Urothelium cell line (cell line): ENCODE measurements at places on chromosomes 4 and X.

- no peak for DNase-seq
Observed at GRCh38 chrX:39874202-39874816, 223.4 kb downstream of the BCOR start.

- peak; percentile 10 for DNase-seq
Observed at GRCh38 chrX:16826207-16826606, 39.9 kb downstream of the TXLNG start.

GRCh38 chr4:15774020-15774420, 4.1 kb upstream of the CD38 start:
- DNase-seq, result no peak

- peak; percentile 79 for DNase-seq
Observed at GRCh38 chr4:1767770-1768366, 25.2 kb upstream of the FGFR3 start.

DNA sequence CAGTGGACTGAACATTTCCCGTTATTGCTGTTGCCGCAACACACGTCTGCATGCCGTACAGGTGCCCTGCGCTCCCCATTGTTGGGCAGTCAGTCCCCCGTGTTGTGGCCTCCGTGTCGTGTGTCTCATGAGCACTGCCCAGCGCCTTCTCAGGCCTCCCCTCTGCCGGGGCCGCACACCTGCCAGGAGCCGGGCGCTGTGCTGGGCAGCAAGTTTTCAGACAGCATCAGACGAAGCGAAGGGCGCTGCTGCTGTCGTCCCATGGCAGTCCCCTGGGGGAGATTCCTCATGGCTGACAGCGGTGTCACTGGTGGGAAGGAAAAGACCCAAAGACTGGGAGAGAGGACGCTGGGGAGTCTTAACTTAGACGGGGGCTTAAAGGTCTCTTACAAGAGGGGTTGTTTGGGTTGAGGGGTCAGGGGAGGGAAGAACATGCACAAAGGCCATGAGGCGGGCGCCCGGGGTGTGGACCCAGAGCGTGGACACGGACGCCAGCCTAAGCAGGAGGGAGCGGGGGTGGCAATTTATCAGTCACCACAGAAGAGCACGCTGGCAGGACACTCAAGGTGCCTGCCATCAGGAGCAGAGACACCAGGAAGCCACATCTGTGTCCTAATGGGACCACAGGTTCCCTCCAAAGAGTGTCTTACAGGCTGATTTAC, 47.3 kb downstream of the RGS12 start:
- DNase-seq, result no peak

GRCh38 chr4:81084634-81085033, 54.1 kb downstream of the BMP3 start:
- no peak for DNase-seq

- no peak for DNase-seq
Observed at GRCh38 chr4:48047421-48047844, 30.9 kb downstream of the NIPAL1 start.

- no peak for DNase-seq
Observed at GRCh38 chr4:156118507-156119220, 165.0 kb upstream of the CTSO start.

DNA sequence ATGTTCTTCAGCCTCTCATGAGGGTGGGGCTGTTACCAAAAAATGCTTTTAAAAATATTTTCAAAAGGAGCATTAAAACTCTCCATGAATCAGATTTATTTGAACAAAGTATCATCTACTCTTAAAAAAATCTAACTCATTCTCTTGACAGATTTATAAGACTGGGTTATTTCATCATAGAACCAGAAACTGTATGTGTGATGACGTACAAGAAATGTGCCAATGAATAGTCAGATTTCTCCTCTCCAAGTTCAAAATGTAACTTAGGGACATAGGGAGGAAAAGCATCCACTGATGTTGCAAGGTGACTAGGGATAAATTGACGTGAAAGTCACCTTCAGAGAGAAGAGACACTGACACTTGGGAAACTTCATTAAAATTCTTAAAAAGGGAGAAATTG, 89.1 kb upstream of the CLNK start:
- DNase-seq, result no peak

GRCh38 chrX:85905851-85906250, 141.5 kb downstream of the CHM start:
- DNase-seq, result no peak

DNA sequence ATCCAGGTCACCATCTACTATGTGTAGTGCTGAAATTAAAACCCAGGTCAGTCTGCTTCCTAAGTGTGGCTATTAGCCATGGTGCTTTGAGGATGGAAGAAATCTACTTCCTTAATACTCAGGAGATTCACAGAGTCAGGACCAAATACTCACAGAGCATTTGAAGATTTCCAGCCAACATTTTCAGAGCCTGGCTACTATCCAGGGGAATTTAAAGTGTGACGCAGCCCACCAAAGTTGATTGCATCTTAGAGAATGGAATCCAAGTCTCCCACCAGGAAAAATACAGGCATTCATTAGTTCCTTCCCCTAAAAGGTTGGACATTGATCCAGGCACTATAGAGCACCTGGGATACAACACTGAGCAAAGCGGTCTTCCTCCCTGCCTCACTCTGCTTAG, 83.8 kb downstream of the HS3ST1 start:
- DNase-seq, result no peak

DNA sequence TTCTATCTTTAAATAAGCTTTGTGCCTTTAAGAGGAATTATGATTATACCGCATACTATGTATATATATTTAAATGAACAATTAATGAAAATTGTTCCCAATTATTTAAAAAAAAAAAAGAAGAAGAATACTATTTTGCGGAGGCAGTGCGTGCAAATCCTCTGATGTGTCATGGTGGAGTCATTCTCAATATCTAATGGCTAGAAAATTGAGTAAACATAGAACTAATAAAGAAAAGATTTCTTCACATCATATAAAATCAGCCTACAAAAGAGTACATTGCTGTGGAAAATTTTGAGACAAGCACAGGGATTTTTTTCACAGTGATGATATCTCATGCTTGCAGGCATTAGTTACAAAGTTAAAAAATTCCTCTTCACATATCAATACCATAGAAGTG, 2.6 kb upstream of the EREG start:
- no peak for DNase-seq

GRCh38 chr4:24932515-24933225, 19.8 kb upstream of the CCDC149 start:
- DNase-seq, result no peak

GRCh38 chrX:120309873-120310705, 1.2 kb downstream of the TMEM255A start:
- peak; percentile 37 for DNase-seq

DNA sequence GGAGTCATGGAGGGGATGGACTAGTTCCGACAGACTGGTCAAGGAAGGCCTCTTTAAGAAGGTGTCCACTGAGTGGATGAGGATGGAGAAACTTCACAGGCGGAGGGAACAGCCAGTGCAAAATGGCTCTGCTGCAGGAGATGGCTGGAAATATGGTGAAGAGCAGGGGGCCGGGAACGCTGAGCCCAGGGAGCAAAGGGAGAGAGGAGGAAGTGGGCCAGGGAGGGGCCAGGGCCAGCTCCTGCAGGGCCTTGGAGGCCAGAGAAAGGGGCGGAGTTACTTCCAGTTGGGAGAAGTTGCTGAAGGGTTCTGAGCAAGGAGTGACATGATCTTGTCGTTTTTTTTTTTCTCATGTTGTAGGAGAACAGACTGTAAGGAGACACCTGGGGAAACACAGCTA, 94.5 kb downstream of the WFS1 start:
- no peak for DNase-seq

GRCh38 chr4:57342411-57342810, 232.2 kb upstream of the IGFBP7 start:
- DNase-seq, result peak; percentile 15

DNA sequence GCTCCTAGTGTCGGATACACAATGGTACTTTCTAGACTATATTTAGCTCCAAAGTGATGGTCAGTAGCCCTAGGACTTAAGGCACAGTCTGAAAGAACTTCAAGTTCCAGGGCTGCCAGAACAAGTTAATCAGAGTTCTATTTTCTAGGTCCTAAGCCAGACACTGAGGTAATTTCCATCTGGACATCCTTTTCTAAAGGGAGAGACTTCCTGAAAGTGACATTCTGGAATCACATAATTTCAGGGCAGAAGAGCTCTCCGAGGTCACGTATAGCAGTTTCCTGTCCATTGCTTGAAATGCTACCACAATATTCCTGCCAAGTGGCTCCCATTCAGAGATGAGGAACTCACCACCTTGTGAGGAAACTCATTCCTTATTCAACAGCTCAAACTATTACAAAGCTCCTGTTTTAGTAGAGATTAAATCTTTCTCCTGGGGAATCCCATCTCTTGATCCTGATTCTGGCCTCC, 117.9 kb downstream of the COL25A1 start:
- DNase-seq, result no peak

- no peak for DNase-seq
Observed at GRCh38 chrX:7024850-7025249, 122.7 kb upstream of the STS start.

DNA sequence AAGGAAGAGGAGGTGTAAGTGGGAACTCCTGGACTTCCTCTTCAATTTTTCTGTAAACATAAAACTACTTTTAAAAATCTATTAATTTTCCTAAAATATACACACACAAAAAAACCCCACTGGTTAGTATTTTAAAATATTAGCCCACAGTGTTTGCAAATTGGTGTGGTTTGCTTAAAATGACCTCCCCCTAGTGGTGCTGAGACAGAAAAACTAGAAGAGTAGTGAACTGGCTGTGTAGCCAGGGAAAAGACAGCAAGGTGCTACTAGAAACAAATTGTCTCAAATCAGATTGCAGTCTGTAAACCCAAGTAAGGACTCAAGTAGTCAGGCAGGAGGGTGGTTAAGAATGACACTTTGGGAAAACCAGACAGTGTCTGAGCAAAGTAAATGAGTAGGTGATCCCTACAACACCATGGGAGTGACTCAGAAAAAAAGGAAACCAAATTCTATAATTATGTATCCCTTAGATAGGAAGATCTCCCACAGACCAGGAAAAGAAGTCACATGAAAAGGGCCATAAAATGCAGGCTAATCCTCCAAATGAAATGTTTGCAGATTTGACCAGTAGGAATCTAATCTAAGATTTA, 26.0 kb downstream of the AMTN start:
- DNase-seq, result peak; percentile 27

DNA sequence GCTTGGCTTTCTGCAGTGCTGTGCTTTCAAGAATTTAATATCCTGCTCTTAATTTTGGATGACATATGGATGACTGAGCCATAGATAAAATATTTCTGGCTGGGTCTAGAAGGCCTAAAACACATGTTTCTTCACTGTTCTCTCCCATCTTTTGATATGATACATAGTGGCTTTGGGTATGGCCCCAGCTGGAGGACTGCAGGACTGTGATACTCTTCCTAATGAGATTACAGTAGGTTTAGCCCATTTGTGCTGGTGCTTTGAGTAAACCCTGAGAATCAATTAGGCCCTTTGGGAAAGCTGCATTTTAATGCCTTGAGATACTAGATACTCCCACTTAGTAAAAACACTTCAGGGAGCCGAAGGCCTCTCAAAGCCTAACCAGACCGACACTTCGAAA, 38.0 kb downstream of the KIT start:
- no peak for DNase-seq

- DNase-seq, result no peak
Observed at GRCh38 chr4:48187813-48188212, 53.8 kb upstream of the TXK start.

DNA sequence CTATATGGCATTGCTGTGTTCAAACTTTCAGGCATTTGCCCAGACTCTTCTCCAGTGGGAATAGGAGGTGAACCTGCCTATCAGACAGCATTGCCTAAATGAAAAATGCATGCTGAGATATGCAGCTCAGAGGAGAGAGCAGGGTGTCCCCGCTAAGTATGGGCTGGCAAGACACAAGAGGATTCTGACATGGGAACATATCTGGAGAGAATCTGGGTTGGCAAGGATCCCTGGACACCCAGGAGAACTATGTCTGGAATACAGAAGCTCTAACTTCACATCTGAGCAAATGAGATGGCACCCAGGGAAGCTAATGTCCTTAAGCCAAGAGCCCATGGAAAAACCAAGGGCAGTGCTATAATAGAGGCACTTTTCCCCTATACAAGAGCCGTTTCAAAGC, 18.4 kb downstream of the PPARGC1A start:
- DNase-seq, result no peak

- peak; percentile 16 for DNase-seq
Observed at GRCh38 chrX:103687696-103688201, 1.2 kb upstream of the MORF4L2 start.

DNA sequence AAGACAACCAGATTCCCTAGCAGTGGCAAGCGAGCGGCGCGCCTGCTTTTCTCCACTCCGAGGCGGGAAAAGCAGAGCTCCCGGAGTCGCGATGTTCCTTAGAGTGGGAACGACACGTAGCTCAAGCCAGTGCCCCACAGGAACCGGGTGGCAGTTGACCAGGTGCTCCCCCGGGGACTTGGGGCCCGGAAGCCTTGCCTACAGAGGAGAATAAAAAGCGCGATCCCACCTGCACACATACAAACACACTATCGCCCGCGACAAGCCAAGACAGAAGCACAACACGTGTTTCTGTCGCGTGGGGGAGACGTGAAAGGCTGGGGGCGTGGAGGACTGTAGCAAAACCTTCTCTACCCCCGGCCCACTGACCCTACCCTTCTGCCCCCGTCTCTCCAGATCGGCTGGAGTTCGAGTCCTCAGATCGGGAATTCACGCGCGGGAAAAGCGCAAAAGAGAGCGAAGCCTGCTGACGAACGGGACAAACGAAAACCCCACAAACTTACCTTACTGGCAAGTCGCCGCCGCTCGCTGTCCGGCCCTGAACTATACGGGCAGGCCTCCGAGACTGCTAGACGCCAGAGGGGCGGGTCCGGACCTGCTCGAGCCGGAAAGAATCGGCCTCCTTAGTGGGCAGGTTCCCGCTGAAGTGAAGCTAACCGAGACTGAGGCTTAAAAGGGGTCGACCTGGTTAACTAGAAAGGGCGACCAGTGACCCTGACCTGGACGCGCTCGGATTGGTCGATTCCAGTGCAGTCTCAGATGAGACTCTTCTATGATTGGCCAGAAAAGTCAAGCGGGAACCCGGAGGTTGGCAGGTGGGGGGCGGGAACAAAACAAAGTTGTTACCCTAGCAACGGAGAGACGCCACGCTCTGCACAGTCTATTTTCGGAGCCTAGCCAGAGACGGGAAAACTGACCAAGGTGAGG, at the start of the genes DNAAF6 and NUP62CL:
Gene DNAAF6 (plus strand): TSS at position 842 of the 927 bp plus-strand sequence. CDS start 6,265 bp downstream, outside the sequence.
Gene NUP62CL (minus strand): TSS at position 664 of the 927 bp plus-strand sequence. CDS start 31,287 bp downstream, outside the sequence.
- peak; percentile 75 for DNase-seq

- DNase-seq, result no peak
Observed at GRCh38 chr4:120877021-120877420, 45.5 kb downstream of the PRDM5 start.

GRCh38 chr4:11881364-11881763, 452.7 kb upstream of the HS3ST1 start:
- no peak for DNase-seq

DNA sequence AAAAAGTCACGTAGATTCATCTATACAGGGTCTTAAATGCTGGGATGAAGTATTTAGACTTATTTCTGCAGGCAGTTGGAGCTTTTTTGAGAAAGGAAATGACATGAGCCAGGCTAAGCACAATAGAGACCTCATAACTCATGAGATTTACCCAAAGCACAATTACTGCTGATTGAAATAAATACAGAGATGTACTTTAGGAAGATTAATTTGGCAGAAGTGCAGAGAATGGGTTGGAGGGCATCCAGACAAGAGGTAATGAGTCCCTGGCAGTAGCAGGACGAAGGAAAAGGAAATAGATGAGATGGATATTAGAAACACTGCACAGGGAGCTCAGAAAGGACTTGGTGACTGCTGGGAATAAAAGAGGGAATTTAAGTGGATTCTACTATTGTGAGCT, 129.1 kb downstream of the SHROOM4 start:
- DNase-seq, result no peak

- DNase-seq, result peak; percentile 28
Observed at GRCh38 chr4:16794816-16795445, 103.5 kb downstream of the LDB2 start.

GRCh38 chrX:48470833-48471118, 716 bp upstream of the SLC38A5 start:
- no peak for DNase-seq

GRCh38 chr4:168843635-168844034, 166.4 kb downstream of the CBR4 start:
- no peak for DNase-seq
